Dermis blood vessel endothelial cell (primary cell): ENCODE measurements at places on chromosomes 2 and 18.

DNA sequence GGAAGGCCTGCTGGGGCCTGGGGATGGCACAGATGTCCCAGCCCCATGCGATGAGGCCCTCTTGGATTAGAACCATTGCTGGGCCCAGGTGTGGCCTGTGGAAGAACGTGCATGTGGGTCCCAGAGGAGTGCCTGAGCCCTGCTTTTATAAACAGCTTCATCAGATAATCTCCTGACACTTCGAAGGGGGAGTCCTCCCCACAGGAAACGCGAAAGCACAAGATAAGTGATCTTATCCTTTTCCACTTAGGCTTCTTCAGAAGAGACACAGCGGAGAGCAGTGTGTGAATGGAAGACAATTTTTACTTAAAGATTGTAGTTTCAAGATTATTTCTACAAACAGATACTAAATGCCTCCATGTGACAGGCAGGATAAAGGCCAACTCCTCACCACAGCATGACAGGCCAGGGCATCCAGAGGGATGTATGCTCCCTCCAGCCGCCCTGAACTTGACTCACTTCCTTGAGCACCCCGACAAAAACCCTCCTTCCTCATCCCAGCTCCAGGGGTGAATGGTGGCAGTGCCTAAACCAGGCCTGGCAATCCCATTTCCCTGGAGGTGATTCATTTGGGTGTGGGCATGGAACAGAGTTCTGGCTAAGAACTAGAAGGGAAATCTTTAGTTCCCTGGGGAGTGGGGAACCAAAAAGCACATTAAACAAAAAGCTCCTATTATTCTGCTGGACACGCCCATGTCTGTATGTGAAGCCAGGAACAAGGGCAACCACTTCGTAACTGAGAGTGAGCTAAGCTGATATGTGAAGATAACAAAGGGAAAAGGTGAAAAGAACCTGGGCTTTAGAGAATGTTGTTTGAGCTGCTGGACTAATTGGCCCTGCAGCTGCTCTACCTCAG, 56.2 kb upstream of the TMEM163 start:
- no peak for DNase-seq

- DNase-seq, result no peak
These were observed 82.3 kb downstream of the COL3A1 start for GRCh38 chr2:189056200-189057106.

GRCh38 chr2:180675170-180675569, 305.2 kb upstream of the UBE2E3 start:
- no peak for DNase-seq

DNA sequence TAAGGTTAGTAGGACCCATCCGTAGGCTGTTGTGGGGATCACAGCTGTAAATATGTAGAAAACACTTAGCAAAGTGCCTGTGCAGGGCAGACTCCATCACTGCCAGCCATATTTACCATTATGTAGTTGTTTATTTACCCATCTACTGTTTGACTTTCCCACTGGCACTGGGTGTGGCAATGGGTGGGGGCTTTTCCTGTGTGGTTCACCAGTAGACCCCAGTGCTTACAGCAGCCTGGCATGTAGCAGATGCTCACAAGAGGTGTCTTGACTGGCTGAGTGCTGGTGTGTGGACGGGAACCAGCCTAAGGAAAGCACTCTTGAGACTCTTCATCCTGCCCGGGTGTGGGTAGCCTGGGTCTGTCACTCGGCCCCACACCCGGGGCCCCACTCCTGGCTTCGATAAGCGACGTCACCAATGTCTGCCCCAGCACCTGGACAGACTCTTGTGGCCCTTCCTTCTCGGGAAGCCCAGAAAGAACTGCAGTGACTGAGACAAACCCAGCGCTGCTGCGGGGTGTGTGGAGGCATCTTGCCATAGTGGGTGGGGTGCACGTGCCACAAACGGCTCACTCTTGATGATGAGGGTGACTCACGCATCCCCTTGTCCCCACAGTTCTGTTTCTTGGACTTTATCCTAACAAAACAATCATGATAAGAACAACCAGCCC, 78.3 kb downstream of the HDAC4 start:
- DNase-seq, result peak; percentile 77

DNA sequence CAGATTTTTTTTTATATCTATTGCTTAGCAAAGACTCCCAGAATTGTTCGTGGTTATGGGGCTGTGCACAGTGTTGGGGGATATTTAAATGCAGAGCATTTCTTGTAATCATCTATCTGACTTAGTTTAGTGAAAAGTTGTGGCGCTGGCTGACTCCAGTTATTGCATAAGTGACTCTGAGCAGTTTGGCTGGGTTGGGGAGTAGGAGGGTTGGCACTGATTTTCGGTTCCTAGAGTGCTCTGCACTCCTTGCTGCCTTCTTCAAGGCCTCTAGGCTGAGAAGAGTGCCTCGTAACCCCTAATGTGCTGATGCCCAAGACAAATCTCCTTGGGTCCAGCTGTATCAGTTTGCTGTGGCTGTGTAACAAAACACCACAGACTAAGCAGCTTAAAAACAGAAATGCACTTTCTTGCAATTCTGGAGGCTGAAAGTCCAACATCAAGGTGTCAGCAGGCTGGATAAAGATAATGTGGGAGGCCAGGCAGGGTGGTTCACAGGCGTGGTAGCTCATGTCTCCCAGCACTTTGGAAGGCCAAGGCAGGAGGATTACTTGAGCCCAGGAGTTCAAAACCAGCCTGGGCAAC, 6.5 kb upstream of the IMPA2 start:
- DNase-seq, result no peak

GRCh38 chr2:23394700-23395099, 9.7 kb downstream of the KLHL29 start:
- DNase-seq, result no peak

DNA sequence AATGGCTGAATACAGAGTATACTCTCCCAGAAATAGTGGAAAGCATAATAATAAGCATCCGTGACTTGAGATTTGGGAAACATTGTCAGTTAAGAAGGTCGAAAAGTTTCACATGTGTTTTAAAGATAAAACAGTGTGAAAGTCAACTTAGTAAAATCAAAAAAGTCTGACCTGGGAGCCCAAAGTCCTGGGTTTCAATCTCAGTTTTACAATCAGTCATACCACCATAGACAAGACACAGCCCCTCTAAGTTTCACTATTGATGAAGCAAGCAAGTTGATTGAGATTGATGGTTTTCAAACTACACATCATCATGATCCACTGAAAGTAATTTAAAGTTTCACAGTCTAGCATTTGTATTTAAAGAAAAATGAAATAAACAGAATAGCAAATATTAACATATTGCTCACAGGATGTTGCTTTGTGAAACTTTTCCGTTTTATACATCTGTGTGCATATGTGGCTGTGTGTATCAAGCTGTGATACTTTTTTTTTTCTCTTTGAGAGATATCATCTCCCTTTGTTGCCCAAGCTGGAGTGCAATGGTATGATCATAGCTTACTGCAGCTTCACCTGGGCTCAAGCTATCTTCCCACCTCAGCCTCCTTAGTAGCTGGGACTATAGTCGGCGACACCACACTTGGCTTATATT, 71.1 kb downstream of the PIK3C3 start:
- DNase-seq, result no peak

- DNase-seq, result no peak
These were observed 8.5 kb downstream of the UGP2 start for GRCh38 chr2:63850204-63850571.

DNA sequence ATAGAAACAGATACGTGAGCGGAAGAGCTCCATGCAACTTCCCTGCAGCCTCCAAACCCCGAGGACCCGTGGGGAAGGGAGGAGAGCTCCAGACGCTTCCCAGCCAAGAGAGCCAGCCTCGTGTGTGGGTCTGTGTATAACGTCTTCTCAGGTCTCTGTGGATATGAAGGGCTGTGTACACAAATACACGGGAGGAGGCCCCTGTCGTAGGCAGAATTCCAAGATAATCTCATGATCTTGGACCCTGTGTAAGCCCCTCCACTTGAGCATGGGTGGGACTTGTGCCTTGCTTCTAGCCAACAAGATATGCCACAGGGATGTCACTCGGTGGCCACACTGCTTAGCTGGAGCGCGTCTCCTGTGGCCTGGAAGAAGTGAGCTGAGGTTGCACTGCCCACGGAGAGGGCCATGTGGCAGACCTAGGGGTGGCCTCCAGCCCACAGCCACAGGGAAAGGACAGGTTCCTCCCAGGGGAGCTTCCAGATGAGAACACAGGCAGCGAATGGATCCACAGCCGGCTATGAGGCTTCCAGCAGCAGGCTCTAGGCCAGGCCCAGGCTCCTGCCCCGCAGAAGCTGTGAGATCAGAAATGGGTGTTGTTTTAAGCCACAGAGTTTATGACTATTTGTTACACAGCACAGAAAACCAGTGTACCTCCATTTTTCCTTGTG, 15.6 kb upstream of the KLF11 start:
- DNase-seq, result no peak

- DNase-seq, result no peak
These were observed 31.7 kb upstream of the SELENOI start for GRCh38 chr2:26314243-26314642.

DNA sequence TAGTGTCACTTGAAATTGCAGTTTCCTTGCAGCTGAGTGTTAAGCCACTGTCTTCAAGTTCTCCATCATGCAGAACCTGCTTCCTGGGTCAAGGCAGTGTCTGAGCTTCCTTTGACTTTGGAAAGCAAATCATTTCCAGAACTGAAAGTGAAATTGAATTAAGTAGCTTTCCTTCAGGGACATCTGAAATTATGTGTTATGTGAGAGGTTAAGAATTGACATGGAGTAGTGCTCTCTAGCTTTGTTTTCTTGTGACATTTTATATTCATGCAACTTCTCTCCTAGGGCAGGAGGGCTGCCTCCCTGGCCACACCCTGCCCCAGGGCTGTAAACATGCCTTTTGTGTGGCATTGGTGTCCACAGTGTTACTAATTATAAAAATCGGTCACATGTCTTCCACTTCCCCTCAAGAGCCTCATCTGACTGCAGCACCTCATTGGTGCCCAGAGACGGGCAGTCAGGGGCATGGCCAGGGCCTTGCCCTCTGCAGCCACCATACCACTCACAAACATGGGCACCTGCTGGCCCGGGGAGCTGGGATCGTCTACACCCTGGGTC, 14.4 kb downstream of the RAB12 start:
- DNase-seq, result peak; percentile 36

DNA sequence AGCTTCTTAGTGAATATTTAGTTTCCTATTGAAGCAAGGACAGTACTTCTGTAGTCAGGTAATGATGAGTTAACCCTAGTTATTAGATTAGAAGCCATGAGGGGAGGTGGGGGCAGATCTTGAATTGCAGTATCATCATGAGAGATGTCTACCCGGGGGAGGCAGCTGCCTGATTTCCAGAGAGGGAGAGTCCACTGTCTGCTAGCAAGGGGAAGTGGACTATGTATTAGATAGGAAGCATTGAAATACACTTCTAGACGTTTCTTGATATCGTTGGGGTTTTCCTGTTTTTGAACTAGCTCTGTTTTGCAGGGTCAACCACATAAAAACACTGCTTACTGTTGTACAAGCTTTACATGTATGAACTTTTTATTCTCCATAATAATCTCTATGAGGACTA, 38.8 kb downstream of the APLF start:
- DNase-seq, result no peak

GRCh38 chr2:215917953-215918620, 95.3 kb downstream of the MREG start:
- DNase-seq, result no peak

DNA sequence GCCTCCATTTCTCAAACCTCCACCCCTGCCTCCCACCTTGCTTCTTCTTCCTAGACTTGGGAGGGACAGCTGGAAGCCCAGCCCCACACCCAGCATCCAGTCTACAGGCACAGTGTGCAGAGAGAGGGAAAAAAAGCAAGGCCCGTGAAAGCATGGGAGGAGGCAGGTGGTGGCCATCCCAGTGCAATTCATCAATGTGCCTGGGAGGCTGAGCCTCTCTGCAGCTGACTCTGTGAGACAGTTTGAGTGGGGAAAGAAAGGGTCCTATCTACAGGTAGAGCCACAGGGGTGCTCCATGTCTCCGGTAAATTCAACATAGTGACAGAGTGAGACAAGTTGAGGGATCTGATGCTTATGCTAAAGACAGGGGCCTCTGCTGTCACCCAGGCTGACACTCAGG, 340.6 kb downstream of the DYSF start:
- no peak for DNase-seq

- DNase-seq, result no peak
These were observed 29.4 kb downstream of the PLEKHM3 start for GRCh38 chr2:207995887-207996286.

GRCh38 chr2:157874997-157875640, 1.0 kb downstream of the ACVR1 start:
- peak; percentile 46 for DNase-seq

- no peak for DNase-seq
These were observed 154.1 kb upstream of the BOD1L2 start for GRCh38 chr18:56992777-56993176.

DNA sequence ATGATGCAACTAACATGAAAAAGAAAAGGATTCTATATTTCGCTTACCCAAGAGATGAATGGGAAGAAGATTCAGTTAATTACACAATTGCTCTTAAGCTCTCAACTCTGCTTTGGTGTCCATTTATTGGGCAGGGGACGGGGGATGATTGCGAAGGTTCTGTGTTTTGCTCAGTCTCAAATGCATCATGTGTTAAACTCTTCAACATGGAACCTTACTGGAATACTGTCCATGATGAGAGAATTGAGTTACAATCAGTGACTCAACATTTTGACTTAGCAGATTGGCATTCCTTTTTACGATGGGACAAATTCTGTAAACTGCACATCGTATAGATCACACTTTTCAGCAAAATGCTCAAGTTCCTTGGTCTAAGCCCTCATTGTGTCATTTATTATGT, 135.6 kb downstream of the RBMS1 start:
- peak; percentile 41 for DNase-seq

GRCh38 chr2:111633189-111633588, 250.8 kb downstream of the ANAPC1 start:
- DNase-seq, result no peak

- DNase-seq, result no peak
These were observed 209.7 kb downstream of the SH3BP4 start for GRCh38 chr2:235161565-235161964.

DNA sequence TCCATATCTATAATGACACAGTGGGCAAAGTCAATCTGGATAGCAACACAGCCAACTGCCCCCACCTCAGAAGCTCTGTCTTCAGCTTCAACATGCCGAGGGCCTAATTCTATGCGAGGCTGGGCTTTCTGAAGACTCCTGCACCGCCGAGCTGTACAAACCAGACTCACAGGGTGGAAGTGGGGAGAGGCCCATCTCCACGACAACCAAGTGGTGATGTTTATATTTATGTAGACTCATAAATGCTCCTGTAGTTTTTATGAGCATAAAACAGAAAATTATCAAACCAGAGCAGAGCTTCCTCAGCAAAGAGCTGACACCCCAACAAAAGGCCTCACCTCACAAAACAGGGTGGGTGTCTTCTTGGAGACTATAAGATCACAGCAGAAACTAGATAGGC, 77.0 kb upstream of the LGALSL start:
- no peak for DNase-seq

DNA sequence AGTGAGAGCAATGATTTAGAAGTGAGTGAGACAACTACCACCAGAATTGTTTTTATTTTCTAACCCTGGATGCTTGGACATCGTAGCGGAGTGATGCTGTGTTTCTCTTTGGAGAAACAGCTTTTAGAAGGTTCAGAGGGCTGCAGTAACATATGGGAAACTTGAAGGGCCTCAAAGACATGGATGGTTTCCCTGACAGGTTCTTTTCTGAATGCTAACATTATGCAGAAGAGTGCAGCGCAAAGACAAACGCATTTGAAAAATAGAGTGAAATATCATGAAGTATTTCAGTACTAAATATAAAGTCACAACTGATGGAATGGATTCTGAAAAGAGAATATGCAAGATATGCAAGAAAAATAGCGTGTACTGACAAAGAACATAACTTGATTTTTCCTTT, 385.1 kb upstream of the DSEL start:
- no peak for DNase-seq
